ENCODE measurements at places on chromosomes 6 and 20.

GRCh38 chr20:61753316-61753942 lies 312.3 kb downstream of the TAF4 start:
- no peak for DNase-seq

DNA sequence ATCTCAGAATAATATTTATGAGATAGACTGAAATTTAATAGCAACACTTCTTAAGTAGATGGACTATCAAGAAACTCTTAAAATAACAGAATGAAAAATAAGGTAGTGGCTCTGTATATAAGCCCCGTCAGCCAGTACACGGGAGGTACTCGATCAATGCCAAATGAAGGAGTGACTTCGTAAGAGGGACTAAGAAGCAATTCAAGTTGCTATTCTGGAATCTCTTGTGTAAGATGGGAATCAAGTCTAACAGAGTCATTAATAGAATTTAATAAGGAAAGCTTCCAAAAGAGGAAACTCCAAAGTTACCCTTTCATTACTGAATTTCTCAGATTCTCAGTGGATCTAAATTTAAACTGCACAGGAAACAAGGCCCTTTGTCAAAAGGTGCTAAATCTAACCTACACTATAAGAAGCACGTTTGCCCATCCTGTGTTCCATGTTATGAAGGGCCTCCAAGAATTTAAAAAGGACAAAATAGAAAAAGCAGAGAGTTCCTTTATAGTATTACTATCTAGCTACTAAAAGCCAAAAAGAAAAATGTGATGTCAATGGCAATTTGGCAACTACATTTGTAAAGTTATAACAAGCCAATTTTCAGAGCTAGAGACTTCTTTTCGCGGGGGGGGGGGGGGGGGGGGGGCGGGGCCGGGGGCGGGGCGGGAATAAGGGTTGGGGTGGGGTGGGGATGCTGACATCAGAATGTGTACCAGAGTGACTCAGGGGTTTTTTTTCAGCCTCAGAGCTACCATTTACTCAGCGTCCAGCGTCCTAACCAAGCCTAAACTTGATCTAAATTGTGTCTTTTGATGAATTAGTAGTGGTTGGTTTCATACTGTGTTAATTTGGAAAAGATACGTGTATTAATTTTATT lies 200.6 kb downstream of the GMPR start:
- no peak for DNase-seq

GRCh38 chr6:71965404-71965803 lies 79.1 kb downstream of the RIMS1 start:
- DNase-seq: no peak

- no peak for DNase-seq
These were observed 35.6 kb downstream of the TTLL9 start for GRCh38 chr20:31906001-31906400.

DNA sequence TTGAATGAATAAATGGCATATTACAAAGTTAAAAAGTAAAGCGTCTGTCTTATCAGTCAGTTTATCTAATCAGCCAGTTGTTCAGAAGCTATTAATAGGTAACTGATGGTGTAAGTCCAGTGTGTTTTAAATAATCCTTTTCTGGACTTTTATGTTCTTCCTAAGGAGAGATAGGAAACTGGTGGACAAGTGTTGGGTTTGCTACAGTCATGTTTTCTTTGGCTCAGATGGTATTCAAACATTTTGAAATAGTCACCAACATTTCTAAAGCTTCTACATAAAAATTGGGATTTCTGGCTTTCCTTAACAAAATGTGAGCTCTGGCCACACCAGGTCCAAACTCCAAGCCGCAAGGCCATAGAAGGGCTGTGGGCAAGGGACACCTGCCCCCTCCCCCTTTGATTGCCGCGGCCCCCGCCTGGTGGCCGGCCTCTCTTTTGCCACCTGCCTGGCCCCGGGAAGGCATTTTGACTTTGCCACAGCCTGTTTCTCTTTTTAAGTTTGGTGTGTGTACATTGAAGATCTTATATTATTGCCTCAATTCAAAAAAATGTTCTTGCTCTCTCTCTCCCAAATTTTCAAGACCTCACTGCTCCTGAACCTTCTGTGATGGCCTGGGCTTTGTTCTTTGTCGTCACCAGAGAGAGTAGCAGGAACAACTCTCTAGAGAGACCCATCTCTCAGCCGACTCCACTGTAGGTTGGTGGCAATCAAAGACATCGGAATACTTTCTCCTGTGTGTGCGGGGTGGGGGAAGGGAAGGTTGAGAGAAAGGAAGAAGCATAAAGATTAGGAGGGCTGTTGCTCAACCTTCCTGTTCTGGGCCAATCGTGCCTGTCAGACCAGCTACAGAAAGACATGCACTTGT lies 84.0 kb upstream of the ZNF217 start:
- no peak for DNase-seq

DNA sequence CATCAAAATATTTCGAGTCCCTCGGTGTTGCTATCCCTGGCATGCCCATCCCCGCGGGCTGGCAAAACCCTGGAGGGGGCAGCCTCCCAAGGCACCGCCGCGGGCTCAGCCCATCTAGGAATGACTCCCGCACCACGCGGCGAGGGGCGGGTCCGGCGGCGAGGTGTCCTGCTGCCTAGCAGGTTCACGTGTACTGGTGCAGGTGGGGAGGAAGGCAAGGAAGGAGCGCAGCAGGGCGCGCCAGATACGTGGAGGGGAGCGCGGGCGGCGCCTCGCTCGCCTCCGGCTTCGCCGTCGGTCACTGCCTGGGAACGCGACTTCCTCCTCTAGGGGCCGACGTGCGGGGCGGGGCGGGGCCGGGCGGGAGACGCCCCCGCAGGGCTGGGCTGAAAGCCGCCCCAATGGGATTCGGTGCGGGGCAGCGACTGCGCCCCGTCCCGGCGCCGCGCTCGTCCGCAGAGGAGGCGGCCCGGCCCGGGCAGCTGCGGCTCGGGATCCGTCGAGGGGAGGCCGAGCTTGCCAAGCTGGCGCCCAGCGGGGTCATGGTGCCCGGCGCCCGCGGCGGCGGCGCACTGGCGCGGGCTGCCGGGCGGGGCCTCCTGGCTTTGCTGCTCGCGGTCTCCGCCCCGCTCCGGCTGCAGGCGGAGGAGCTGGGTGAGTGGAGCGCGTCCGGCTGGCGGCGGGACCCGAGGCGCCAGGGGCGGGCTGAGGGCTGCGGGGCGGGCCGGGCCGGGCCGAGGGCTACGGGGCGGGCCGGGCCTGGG lies at the start of gene DCBLD1:
TSS of gene DCBLD1 (plus strand) at position 435 of the 764 bp plus-strand sequence. CDS start at position 543, 108 bp downstream.
- peak; percentile 25 for DNase-seq

DNA sequence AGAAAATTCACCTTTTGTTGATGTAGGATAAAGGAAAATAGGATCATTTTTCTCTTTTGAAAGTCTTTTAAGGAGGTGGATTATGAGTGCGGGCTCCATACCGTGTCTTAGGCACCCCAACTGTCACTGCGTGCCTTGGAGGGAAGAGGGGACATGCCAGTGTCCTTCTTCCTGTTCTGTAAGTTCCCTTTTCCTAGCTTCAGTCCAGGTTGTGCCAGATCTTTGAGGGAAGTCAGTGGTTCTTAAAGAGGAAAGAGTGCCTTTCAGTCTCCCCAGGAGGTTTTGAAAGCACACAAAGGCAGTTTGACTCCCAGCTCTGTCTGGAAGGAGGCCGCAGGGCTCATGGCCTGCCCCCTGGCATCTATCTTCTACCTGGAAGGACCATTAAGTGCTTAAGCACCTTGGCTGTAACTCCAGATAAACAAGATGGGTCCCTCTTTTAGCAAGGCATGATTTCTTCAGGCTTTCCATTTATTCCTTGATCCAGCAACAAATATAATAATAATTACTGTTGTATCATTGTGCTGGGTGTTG lies 13.0 kb downstream of the EFCAB8 start:
- no peak for DNase-seq

GRCh38 chr6:120198033-120198432 lies 848.5 kb upstream of the MAN1A1 start:
- DNase-seq: no peak
